Islet precursor cell (in vitro differentiated cells): ENCODE measurements at places on chromosomes 2 and 18.
A peak's percentile ranks its signal among the peaks of the same experiment; 100 is the strongest.

DNA sequence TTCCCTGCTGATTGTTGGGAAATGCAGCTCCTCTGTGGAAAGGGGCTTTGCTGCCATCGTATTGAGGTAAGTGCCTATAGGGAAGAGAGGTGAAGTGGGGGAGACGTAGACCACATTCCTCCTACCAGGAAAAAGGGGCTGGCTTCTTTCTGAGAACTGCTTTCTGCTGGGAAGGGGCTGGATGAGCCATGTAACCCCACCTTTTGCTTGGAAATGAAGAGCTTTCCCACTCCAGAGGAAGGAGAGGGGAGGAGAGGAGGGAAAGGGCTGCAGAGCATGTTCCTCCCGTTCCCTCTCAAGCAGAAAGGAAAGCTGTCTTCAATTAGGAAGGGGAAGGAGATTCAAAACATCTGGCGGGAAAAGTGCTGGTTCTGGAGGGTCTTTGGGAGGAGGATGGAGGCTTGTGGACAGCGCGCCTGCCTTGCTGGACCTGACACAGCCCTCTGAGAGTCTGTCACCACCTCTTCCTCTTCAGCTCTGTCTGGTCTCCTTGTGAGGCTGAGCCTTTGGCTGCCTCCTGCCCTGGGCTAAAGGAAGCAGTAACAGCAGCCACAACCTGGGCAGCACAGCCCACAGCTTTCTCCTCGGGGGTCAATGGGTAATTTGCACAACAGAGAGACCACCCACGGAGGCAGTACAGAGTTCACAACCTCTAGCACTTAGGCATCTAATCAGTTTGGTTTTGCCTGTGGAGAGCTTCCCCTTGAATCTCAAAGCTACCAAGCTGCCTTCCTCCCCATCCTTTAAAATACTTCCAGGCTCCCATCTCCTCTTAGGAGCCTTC lies 410.0 kb upstream of the TNP1 start:
- no peak for DNase-seq

DNA sequence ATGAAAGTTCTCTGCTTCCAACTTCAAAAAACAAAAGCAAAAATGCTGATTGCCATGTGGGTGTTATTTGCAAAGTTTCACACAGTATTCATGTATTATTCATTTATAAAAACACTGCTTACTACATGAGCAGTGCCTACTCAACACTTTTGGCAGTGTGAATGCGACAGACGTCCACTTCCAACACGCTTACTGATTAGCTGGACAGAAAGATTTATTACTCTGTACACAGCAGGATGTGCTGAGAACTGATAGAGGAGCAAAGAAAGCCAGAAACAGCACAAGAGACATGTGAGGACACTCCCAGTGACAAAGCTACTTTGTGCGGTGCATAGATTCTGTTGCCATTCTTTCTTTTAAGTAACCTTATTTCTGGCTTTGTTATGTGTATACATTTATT lies 258.8 kb downstream of the DLGAP1 start:
- no peak for DNase-seq

DNA sequence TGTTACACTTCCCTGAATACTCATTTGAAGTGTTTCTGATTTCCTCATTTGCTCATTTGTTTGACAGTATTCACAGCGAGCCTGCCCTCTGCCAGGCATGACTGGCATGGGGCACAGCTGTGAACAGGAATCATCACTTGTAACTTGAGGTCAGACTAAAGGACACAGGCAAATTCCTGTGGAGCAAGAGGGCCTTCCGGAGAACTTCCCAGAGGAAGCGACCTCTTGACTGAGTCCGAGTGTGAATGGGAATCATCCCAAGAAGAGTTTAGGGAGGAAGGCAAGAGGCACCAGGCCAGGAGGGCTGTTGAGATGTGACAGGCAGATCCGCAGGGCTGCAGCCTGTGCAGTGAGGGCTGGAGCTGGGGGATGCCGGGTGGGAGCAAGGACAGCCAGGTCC lies 45.4 kb downstream of the LIMS1 start:
- DNase-seq, result no peak

- peak; percentile 96 for DNase-seq
Observed at GRCh38 chr2:119223521-119224390, at the start of gene STEAP3. Gene STEAP3, plus strand, starts transcription at chr2:119223834. Its CDS starts 7,179 bp downstream, at chr2:119231013.

DNA sequence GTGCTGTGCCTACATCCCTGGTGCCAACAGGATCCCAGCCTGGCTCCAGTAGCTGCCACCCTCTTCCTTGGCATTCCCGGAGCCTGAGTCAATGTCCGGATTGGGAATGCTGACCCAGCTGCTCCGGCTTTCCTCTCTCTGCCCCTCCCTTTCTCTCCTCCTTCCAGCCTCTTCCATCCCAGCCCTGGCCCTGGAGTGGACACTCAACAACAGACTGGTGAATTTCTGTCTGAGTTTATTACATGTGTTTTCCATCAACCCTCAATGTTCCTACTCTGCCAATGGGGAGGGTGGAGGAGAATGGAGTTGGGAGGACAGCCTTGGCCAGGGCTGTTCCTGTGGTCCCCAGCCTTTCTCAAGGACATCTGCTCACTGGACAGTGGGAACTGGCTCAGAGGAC lies 917 bp upstream of the PRKAG3 start:
- DNase-seq, result no peak

GRCh38 chr2:202541137-202541536 lies 93.6 kb upstream of the FAM117B start:
- DNase-seq, result no peak

DNA sequence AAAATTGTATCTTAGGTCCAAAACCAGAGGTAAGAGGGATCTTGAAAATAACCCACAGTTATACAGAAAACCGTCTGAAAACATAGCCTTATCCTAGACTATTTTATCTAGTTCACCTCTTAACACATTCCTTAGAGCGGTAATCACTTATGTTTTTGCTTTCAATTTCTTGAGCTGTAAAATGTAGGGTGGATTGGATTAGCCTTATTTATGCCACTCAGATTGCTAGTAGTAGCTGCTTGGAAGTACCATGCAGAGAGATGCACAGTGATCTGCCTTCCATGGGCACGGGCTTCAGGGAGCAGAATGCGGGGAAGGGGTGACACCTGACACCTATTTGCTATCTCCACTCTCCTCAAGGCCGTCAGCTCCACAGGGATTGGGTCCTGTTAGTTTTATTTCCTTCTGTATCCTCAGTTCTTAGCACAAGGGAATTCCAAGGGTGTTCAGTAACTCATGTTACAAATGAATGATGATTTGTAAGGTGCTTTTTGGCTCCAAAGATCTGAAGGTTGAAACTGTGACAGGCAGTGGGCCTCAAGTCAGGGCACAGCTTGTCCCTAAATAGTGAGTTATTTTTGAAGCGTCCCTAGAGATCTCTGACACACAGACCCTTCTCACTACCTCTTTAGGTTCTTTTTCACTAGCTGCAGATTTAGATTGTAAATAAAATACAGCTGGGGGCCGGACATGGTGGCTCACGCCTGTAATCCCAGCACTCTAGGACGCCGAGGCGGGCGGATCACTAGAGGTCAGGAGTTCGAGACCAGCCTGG lies 64.0 kb upstream of the PMAIP1 start:
- DNase-seq, result no peak

GRCh38 chr2:157107877-157108276 lies 149.6 kb upstream of the GALNT5 start:
- no peak for DNase-seq

- no peak for DNase-seq
Observed at GRCh38 chr2:217477583-217477982, 525.2 kb downstream of the TNS1 start.

DNA sequence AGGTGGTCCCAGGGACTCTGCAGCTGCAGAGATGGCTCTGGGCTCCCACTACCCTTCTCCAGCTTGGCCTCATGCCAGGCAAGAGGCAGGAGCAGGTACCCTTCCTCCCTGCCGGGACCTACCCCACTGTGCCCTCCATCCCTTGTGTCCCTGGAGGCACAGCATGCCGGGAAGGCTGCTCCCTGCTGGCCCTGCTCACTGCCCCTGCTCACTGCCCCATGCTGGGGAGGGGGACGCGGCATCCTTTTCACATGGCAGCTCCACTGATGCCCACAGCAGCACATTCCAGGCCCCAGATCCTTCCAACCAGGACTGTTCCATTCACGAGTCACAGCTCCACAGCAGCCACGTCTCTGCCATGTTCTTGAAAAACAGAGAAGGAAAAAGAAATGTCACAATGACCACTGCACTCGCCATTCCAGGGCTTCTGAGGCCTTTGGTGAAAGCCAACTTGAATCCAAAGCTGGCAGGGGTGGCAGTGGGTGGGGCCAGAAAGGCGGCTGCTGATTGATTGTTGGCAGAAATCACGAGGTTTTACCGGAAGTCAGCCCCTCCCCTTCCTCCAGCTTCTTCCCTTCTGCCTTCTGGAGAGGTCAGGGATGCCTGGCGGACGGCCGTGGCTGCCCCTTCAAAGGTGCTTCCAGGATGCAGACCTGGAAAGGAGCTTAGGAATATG lies 268.0 kb downstream of the CYP26B1 start:
- DNase-seq, result no peak

GRCh38 chr2:101486258-101486701 lies 11.4 kb upstream of the RFX8 start:
- DNase-seq, result no peak

- DNase-seq, result peak; percentile 39
Observed at GRCh38 chr2:60819155-60819862, 62.1 kb upstream of the REL start.

DNA sequence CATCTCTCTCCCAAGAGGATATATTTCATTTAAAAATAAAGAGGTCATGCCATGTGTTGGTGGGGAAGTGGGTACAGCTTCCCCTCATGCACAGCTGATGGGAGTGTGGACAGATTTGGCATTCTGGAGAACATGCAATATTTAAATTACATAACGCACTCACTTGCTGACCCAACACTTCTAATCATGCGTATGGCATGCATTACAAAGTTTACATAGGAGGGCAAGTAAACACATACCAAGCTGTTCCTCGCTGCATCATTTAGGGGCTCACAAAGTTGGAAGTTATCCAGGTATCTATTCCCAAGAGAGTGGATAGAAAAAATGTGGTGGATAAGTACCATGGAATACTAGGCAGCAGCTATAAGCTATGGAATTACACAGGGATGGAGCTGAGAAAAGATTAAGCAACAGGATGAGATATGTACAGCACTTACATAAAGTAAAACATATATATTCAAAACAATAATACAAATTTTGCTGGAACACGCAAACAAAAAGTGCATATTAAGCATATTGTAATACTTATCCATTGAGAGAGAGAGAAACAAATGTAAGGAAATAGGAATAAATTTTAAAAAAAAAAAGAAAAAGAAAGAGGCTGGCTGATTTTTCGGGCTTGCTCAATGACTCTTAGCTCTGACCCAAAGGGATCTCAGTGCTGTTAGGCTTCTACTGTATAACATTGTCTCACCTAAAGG lies 11.0 kb downstream of the CYP1B1 start:
- DNase-seq, result no peak

DNA sequence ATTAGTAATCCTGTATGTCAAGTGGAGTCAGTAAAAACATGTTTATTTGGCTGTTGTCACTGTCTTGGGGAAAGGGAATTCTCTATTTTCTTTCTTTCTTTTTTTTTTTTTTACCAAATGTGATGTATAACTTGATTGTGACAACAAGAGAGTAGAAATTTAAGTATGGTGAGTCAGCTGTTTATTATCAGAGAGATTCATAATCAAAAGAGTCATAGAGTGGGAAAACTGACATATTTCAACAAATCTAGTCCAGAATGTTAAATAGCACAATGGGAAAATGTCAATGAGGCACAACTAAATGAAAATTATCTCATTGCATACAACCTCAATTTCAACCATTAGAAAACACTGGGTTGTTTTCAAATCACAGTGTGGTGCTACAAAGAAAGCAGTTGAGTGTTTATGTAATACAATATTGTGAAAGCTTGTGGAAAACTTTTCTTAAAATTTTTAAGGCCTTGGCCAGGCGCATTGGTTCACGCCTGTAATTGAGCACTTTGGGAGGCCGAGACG lies 111.9 kb upstream of the DTNA start:
- no peak for DNase-seq

DNA sequence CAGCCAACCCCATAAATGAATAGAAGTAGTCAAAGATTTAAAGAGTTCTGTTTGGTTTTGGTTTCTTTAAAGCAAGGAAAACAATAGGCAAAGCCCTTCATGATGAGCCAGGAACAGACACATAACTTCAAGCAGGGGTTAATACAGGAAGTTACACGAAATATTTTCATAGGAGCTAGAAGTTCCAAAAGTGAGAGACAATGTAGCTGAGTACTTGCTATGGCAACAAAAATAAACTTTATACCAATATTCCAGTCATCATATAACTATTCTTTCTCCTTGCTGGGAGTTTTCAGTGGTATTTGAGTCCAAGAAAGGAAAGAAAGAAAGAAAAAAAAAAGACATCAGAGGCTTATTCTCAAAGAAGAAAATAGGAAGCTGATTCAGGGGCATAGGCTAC lies 56.2 kb downstream of the COBLL1 start:
- DNase-seq, result no peak

GRCh38 chr2:58911877-58912276 lies 670.8 kb upstream of the FANCL start:
- no peak for DNase-seq

- no peak for DNase-seq
Observed at GRCh38 chr2:241496904-241497877, 11.2 kb downstream of the STK25 start.

DNA sequence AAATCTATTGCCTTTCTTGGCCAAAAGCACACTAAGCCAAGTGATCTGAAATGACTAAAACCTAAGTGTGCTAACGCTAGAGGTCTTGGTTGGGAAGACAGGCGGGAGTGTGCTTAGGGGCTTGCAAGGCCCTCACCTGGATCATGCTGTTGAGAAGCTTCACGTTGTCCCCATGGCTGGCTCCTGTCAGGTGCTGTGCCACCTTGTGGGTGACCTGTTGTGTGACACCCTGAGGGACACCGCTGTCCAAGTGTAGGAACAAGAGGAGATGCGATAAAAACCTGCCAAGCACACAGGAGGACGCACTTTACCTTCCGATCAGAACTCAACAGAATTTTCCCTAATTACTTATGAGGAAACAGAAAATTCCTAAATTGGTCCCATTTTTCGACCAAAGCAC lies 50.8 kb downstream of the EPG5 start:
- DNase-seq, result no peak

DNA sequence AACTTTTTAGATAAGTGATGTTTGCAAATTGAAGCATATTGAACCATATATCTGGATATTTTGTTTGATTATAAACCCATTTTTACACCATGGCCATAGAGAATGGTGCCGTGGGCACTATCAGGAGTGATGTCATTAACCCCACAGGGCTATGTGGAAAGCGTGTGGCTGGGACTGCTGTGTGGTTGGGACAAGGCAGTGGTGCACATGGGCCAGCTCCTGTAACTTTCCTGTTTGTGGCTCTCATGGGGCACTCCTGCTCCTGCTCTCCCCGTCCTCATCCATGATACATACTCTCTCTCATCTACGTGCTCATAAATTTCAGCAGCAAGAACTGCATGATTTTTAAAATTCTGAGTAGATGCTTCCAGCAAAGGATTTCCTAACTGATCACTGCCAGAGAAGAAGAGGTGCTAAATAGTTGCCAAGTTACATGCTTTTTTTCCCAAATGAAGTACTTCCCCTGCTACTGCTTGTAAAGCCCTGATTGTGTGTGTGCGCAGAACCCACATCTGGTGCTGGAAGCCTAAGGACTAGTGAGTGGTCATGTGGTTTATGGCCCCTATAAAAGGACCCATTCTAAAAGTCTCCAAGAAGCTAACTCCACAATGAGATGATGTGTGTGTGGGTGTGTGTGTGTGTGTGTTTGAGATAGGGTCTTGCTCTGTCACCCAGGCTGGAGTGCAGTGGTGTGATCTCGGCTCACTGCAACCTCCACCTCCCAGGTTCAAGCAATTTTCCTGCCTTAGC lies 240.8 kb downstream of the NEDD4L start:
- no peak for DNase-seq

GRCh38 chr2:192749611-192750200 lies 555.0 kb upstream of the TMEFF2 start:
- DNase-seq, result no peak
